ENCODE measurements at places on chromosomes 5 and 9. TPM values are rescaled to one million over a fixed set of nuclear protein-coding genes. Genes with fewer than 3 reads are reported as not detected.
A peak's percentile ranks its signal among the peaks of the same experiment; 100 is the strongest.

DNA sequence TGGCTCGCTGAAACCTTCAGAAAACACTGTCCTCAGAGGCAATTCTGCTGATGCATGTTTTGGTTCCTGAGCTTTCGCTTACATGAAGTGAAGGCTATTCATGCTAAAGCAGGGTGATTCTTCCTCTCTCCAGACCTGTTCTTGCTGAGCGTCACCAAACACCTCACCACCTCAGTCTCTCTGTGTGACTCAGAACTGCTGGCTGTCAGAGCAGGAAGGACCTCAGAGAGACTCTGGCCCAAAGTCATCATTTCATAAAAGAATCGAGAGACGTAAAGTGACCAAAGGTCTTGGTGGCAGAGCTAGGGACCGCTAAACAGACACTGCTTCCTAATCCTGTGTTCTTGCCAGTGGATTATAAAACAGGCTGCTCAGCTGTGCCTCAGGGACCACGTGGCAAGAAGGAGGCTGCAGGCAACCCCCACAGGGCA, 73.8 kb downstream of the LHFPL2 start:
- DNase-seq = peak; percentile 62
- no peak overlapping the region for H3K4me3 ChIP-seq
- H3K27me3 ChIP-seq = no peaks in the 10 kb centered on the region
- no peaks in the 10 kb centered on the region for H3K36me3 ChIP-seq
- peak overlapping the region; percentile 51 for H3K27ac ChIP-seq

DNA sequence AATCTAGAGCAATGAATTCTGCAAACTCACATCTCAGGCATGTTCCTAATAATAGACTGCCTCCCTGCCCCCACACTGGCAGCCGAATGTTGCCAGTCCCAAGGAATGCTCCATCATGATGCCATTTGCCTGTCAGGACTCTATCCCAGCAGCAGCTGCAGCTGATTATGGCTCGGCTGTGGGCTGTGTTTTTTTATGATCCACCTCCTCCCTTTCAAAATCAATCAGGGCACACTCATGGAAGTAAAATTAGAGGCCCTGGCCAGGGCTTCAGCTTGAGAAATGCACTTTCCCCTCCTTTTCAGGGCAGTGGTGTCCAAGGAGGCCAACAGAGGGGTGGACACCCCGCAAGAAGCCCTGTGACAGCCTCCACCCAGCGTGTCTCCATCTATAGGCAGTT, 176.7 kb upstream of the S1PR3 start:
- H3K4me1 ChIP-seq = no peaks in the 10 kb centered on the region
- H3K36me3 ChIP-seq = no peaks in the 10 kb centered on the region
- H3K27ac ChIP-seq = no peak overlapping the region
- DNase-seq = no peak

DNA sequence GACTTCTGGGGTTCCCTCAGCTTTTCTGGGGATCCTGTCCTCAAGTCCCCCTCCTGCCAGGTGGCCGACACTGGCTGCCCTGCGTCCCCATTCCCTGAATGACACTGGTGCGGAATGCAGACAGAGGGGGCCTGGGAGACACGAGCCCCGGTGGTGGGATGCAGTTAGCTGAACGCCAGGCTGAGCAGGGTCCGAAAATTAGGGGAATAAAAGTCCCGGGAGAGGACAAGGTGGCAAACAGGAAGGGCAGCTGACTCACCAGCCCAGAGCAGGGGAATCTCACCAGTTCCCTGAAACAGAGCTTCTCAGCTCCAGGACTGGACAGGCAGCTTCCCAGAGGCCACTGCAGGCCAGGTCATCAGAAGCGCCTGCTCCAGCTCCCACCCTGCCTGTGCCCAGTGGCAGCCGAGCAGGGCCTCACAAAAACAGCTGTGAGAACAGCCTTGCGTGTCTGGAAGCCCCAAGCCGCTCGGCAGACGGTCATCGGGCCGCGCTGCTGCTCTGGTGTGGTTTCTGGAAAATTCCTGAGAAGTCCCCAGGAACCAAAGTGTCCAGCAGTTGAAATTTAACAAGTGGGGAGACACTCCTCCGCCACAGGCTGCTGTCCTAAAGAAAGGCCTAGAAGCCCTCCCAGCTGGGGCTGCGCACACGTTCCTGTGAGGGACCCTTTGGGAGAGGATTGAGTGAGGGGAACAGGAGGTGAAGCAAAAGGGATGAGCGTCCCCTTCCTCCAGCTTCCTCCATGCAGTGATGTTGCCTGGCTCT, 47.6 kb upstream of the EXOC3 start:
- no peaks in the 10 kb centered on the region for H3K27me3 ChIP-seq
- peak; percentile 51 for DNase-seq
- peaks cover 12% of the 10 kb centered on the region for H3K4me1 ChIP-seq

DNA sequence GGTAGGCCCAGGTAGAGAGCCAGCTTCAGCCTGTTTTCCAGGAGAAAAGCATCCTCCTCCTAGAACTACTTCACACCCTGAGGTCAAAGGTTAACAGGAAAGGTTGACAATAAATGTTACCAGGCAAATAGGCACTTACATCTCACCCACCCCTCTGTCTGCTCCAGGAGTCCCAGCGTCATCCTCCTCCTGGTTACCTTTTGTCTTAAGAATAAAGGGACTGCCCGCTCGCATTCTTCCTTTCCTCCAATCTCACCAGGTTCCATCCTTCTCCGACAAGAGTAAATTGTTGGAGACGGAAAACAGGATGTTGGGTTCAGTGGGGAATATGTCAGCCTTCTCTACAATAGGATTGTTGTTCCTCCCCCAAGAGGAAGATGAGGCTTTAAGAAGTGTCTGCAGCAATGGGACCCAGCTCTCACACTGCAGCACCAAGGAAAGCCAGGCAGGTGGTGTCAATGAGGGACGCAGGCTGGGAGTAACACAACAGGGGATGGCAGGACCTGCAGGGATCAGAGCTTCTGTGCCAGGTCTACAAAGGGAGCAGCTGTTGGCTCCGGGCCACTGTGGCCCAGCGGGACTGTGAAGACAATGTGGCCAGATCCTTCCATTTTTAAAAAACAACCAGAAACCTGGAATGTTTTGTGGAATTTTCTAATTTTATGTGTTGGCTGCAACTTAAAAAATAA, 29.0 kb downstream of the FAT2 start:
- H3K27me3 ChIP-seq = no peaks in the 10 kb centered on the region
- DNase-seq = no peak
- H3K4me1 ChIP-seq = no peaks in the 10 kb centered on the region
- no peaks in the 10 kb centered on the region for H3K36me3 ChIP-seq
- no peak overlapping the region for H3K27ac ChIP-seq
- no peak overlapping the region for H3K4me3 ChIP-seq

DNA sequence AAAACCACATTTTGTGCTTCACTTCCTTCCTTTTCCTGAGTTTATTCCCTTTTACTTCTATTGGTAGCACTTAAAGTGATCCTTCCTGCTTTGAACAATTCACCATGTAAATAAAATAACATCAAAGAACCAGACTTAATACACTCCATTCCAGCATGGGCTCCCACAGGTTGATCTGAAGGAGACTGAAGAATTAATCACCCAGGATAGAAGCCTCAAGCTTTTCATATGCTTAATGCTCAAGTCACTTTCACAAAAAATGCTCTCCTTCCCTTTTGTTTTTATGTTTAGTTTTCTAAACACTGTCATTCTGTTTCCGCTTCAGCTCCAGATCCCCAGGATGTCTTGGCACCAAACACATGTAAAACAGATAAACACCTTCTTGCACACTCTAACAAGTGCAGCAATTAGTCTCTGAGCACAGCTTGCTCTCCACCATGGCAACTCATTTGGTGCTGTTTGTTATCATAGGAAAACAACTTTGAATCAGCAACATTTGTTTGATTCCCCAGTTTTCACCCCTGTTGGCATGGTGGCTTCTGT, 37.0 kb downstream of the DMRTA1 start:
- no peak overlapping the region for H3K4me3 ChIP-seq
- no peak for DNase-seq
- H3K27ac ChIP-seq = no peak overlapping the region
- H3K4me1 ChIP-seq = no peaks in the 10 kb centered on the region
- no peaks in the 10 kb centered on the region for H3K27me3 ChIP-seq

DNA sequence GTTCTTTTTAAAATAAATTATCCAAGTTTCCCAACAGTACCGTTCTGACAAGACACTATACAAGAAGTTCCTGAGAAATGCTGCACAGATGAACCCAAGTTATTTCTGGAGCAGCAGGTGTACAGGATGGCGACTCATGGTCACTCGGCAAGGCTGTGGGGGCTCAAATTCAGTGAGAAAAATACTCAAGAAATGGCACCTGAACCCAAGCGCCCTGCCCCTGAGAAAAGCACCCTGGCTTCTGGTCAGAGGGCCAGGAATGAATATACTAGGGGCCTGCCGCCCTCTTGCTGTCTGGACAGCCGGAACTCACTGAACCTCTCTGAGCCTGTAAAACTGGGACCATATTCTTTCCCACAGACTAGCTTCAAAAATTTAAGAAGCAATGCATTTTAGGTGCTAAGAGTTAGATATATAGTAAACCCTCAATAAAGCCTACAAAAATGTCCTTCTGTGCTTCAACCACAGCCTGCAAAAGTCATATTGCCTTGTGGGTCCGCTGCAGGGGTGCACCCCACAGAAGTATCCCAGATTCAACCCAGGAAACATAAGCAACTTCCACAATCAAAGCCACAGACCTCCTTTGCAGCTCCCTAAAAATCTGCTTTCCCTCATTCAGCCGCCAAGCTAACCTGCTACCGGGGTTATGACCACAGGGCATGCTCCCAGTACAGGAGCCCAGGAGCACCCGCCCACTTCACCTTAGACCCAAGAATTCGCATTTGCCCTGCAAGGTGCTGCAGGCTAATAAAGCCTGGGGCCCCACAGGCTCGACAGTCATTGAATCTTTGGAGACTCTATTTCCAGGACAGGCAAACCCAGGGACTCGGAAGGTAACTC, 1.4 kb downstream of the RAPGEF1 start:
- H3K27me3 ChIP-seq = no peaks in the 10 kb centered on the region
- DNase-seq = peak; percentile 52
- peak overlapping the region; percentile 87 for H3K4me3 ChIP-seq
- peak overlapping the region; percentile 20 for H3K27ac ChIP-seq

GRCh38 chr5:113044776-113045465, 68.3 kb downstream of the DCP2 start:
- H3K27ac ChIP-seq = no peak overlapping the region
- no peaks in the 10 kb centered on the region for H3K36me3 ChIP-seq
- no peak overlapping the region for H3K4me3 ChIP-seq

GRCh38 chr5:107513337-107514085, 157.2 kb downstream of the EFNA5 start:
- H3K4me1 ChIP-seq = peaks cover 20% of the 10 kb centered on the region
- H3K36me3 ChIP-seq = no peaks in the 10 kb centered on the region
- H3K27ac ChIP-seq = no peak overlapping the region

DNA sequence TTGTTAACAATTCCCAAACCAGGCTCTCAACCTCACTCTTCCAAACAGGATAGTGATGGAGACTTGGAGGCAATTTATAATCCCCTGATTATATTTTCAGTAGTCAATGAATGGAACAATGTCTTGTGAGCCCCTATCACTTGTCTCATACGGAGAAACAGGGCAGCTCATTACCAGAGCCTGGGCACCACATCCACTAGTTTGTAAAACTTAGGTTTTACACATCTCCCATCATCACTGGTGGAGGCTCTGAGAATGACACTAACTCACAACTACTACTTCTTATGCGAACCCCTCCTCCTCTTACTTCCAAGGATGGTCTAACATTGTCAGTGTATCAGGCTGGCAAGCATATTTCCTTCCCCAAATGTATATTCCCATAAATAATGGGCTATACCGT, 253.7 kb downstream of the EPB41L4A start:
- no peak overlapping the region for H3K27ac ChIP-seq
- no peaks in the 10 kb centered on the region for H3K27me3 ChIP-seq
- peaks cover 52% of the 10 kb centered on the region for H3K36me3 ChIP-seq
- H3K4me3 ChIP-seq = no peak overlapping the region
- DNase-seq = no peak

GRCh38 chr9:134210908-134211810, 46.8 kb upstream of the RNU6ATAC start:
- no peak for DNase-seq
- no peak overlapping the region for H3K27ac ChIP-seq
- H3K36me3 ChIP-seq = no peaks in the 10 kb centered on the region
- H3K27me3 ChIP-seq = no peaks in the 10 kb centered on the region

DNA sequence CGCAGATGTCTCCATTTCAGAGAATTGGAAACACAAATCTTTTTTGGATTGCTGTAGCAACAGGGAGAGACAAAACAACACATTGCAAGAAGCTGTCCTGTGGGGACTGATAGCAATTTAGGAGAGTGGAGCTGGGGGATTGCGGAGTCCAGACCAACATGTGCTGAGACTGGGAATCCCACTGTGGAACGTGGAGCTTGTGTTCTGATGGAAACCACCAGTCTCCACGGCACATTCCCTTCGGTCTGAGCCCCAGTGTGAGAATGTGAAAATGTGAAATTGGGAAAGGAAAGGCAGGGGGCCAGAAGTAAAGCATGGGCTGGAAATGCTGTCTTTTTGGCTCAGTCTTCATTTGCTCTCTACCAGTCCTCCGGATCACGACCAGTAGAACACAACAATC, 348.8 kb upstream of the TNC start:
- no peak overlapping the region for H3K4me3 ChIP-seq
- no peak overlapping the region for H3K27ac ChIP-seq
- H3K36me3 ChIP-seq = no peaks in the 10 kb centered on the region

- H3K27ac ChIP-seq = no peak overlapping the region
- no peaks in the 10 kb centered on the region for H3K4me1 ChIP-seq
Observed at GRCh38 chr5:171712616-171713015, 73.0 kb upstream of the SMIM23 start.

DNA sequence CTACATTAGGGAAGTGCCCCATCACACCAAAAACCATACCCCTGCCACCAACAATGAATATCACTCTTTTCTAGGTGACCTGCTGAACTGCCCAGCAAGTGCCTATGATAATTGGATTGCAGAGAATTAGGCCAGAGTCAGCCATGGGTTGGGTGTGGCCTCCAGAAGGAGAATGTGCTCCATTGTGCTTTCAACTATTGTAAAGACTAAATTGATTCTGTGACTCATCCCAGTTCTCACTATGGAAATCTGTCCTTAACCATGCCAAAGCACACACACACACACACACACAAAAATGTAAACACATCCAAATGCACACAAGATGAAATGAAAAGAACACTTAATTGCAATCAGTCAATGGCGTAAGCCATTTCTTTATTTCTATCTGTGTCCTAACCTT, 25.7 kb downstream of the DRD1 start:
- H3K4me3 ChIP-seq = no peak overlapping the region
- no peaks in the 10 kb centered on the region for H3K27me3 ChIP-seq

GRCh38 chr9:136748666-136749611, 614 bp upstream of the LCN6 start:
- H3K36me3 ChIP-seq = no peaks in the 10 kb centered on the region
- no peaks in the 10 kb centered on the region for H3K27me3 ChIP-seq
- H3K4me3 ChIP-seq = no peak overlapping the region
- no peak for DNase-seq

NR2F1-AS1 gene
- total RNA-seq = 24.1 TPM

SLC6A18 gene
- not detected for total RNA-seq

NANS gene
- total RNA-seq = 94.8 TPM

SLC45A2 gene
- not detected for total RNA-seq
